DMS53 (cell line): ENCODE measurements at places on chromosomes 5 and 9.

GRCh38 chr9:35695943-35696401 is 6.2 kb upstream of the TPM2 start:
- peak; percentile 91 for DNase-seq

- DNase-seq, result peak; percentile 81
Measured at GRCh38 chr9:113349445-113350094, at the start of gene BSPRY. Gene BSPRY (plus strand): TSS chr9:113349541. CDS start chr9:113349580, 39 bp downstream.

DNA sequence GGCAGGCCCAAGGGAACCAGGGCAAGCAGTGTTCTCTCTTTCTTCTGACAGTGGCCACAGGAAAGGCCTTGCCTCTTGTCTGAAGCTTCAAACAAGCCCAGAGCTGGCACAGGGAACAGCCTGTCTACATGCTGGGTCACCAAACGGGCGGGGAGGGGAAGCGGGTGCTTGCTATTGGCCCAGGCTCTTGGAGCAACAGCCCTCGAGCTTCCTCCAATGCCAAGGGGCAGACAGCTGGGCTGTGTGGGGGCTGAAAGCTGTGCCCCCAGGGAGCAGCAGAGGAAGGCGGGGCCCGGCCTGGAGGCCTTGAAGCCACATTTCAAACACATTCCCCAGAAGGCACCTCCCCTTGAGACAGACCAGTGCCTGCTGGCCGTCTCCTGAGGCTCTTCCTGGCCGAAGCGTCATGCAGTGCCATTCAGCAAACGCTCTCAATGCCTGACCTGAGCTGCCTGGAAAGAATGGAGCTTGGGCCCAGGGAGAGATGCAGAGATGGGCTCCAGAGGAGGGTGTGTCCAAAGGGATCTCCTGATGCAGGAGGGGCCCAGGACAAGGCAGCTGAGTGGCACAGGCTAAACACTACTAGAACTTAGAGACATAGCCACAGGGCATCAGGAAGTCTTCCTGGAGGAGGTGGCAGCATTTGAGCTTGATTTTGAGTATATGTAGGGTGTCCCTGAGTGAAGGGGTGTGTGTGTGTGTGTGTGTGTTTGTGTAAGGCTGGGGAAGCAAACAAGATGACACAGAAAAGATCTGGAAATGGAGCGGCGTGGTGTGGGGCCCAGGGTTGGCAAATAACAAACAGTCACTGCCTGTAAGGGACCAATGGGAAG is 2.5 kb downstream of the FIBCD1 start:
- DNase-seq, result peak; percentile 48

- DNase-seq, result peak; percentile 77
Measured at GRCh38 chr9:34546834-34547827, 24.3 kb upstream of the ENHO start.

GRCh38 chr5:75921011-75921410 is 162.2 kb upstream of the SV2C start:
- no peak for DNase-seq

DNA sequence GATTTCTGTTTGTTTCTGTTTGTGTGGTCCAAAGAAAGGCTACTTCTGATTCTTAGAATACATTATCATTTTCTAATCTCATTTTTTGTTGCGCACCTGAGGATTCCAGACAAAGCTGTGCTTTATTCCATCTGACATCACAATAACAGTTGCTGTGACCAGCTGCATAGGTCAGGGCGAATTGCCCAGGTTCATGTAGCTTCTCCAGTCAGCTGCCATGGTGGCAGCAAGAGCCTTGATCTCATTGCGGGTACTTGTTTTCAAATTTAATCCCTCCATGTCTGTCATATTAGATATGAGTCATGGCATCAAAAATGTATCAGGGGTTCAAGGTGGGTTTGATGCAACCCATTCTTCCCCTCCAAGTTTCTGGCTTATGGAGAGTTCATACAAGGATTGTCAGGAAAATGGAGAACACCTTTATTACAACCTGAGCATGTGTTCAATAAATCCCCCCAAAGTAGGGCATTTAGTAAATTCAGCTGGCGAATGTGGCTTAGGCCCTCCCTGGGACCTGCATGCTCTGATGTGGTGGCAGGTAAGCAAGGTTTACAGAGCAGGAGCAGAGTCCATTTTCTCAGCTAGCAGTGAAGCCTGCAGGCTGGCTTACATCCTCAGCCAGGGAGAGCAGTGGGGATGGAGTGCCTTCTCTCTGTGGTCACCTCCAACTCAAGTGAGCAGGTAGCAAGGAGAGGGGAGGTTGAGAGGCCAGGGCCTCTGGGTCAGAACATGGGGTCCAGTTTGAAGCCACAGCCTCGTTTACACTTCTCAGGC is 13.9 kb downstream of the CAVIN4 start:
- DNase-seq, result no peak

DNA sequence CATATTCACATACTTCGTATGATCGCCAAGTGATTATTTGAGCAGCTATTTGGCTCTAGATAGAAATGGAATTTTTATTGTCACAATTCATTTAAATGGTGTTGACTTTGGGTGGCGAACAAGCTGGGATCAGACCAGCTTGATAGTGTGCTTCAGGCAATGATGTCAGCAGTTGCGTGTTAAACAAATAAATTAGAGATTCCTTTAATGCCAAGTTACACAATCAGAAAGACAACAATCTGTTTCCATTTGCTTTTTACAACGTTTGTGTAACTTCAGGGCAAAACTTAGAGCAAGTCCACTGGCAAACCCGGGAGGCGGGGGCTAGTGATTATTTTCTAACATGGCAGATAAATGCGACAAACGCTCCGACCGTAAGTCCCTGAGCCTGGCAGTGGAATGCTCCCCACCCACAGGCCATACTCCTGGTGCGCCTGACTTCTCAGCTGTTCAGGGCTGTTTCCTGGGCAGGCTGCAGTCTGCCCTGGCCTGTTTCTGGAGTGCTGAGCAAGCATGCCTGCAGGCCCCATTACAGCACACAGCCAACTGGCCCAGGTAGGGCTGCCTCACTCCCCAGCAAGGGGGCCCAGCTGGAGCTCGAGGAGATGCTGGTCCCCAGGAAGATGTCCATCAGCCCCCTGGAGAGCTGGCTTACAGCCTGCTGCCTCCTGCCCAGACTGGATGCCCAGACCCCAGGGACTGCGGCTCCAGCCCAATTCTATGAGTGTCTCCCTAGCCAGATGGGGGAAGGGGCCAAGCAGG is 88.7 kb downstream of the BASP1 start:
- DNase-seq, result no peak

DNA sequence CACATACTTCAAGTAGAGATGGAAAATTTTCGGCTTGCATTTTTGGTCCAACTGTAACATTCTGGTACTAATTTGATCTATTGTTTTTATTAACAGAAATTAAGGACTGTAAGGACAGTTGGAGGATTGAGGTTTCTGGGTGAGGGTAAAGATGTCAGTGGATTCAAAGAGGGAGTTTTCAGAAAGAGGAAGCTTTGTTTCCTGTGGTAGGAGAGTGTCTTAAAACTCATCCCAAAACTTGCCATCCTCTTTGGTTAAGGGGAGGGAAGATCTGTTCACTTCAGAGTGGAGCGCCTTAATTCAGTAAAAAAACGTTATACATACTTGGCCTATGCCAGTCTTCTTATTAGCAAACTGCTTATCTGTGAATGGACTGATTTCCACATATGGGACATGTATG is 13.8 kb downstream of the CNTRL start:
- DNase-seq, result no peak

GRCh38 chr5:54703133-54703532 is 185.6 kb downstream of the SNX18 start:
- peak; percentile 73 for DNase-seq

- no peak for DNase-seq
Measured at GRCh38 chr9:29656641-29657406, 2083.5 kb upstream of the C9orf72 start.

DNA sequence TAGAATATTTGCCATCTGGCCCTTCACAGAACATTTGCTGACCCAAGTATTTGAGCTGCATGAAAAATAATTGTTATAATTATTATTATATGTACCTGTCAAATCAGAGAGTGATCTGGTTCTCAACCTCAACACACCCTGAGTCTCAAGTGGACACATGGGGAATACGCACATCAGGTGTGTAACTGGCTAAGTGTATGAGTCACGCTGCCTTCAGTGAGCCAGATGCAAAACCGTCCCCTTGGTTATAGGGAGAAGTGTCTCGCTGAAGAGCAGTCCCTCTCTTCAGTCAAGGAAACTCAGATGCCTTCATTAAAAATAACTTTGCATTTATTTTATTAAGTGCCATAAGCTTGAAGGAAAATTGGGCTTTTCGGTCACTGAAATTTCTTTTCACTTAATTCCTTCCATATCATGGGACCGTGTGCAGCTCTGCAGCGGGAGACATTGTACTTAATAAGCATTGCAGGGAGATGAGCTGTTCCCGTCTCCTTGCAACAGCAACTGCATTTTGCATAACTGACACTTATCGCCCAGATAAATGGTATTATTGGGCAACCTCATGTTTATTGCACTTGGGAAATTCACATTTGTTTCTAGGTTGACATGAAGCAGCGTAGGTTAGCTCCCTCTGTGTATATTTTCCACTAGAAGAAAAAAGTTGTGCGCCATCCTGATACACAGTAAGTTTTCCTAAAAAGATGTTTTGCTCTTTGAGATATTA is 512.3 kb upstream of the DAP start:
- DNase-seq, result peak; percentile 47

DNA sequence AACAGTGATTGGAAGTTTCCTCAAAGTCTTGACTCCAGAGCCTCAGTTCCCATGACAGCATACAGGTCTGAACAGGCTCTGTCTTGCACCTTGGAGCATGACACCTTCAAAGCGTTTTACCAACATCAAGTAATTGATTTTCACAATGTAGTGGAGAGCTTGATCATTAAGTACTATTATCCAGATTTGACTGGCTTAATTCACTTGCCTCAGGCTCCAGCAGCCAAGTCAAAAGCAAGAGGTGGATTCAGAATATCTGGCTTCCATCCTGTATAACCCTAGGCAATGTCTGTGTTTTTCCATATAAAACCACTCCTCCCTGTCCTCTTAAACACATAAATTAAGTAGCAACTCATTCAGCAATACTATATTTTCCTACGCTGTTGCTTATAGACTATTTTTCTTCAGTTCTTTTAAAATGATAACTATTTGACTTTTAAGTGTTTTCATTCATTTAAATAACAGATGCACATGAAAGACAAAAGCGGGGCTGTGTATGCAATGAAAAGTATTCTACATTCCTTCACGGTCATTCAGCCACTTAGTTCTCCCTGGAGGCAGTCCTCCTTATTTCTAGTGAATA is 150.8 kb upstream of the RANBP3L start:
- DNase-seq, result no peak

- no peak for DNase-seq
Measured at GRCh38 chr5:31815376-31815775, 176.4 kb downstream of the PDZD2 start.

DNA sequence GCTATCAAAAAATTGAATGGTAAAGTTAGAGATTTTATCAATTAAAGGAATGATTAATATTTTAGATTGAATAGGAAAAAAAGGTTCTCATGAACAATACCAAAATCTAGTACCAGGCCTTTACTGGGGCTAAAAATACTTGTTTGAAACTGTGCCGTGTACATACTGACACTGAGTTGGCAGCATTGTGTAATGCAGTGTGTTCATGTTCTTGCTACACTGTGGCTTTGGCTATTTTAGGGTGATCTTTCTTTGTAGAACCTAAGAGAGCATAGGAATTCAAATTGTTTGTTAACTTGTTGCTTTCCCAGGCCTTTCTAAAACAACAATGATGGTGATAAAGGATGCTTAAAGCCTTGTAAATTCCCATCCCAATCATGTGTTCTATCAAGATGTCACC is 80.9 kb downstream of the KIF4B start:
- no peak for DNase-seq

DNA sequence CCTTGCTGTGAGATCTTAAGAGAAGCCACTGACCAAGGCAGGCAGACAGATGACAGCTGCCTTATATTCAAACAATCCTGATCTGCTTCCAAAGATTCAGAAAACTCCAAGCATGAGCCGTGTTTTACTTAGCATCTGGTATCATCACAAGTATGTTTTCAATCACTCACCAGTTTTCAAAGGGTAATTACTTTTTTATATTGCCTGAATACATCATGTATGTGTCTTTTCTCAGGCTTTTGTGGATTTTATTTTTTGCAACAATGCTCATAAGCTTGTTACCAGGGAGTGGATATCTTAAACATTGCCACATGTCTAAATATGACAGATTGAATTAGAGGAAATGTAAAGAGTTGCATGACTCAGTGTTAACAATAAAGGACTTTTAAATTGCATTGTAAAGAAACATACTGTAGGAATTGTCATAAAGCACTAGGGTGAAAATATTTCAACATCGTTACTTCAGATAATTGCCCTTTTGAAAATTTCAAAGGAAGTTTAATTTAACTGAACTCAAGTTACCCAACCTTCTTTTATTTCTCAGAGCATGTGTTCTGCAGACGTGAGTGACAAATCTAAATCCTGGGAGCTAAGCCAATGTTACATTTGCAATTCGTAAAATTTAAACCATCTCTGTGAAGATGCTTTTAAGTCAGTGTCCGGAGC is 326.1 kb downstream of the PLK2 start:
- DNase-seq, result peak; percentile 22

- no peak for DNase-seq
Measured at GRCh38 chr5:104372376-104372775, 809.8 kb upstream of the NUDT12 start.

DNA sequence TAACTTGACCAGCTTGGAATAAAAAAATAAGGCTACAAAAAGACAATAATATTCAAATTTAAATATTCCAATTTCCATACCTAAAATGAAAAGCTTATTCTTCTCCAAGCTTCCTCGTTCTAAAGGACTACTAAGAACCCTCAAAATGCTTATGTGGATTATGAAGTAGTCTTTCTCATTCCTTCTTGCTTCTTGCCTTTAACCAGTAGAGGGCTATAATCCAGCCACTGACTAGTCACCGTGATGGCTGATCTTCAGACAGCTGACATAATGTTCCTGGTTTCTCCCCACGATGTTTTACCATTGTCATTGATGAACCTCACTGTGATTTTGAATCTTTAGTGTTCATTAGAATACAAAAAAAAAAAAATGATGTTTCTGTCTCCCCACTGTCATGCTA is 515.3 kb downstream of the TLE1 start:
- peak; percentile 3 for DNase-seq

- no peak for DNase-seq
Measured at GRCh38 chr5:138974227-138975063, 99.3 kb upstream of the LRRTM2 start.

- DNase-seq, result no peak
Measured at GRCh38 chr9:133074111-133074651, 12.4 kb downstream of the CEL start.

DNA sequence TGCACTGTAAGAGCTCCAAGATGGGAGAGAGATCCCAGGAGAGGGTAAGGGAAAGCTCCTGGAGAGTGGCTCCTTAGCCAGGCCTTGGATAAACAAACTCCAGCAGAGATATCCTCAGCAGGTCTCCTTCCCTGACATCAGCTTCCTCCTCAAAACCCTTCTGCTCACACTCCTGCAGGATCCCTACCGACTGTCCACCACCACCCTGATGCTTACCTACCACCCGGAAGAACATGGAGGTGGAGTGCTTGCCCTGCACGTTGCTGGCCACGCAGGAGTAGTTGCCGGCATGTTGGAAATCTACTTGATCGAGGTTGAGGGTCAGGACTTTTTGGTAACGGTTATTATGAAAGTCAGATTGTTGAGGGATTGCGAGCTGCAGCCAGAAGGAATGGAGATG is 9.3 kb downstream of the CSF1R start:
- no peak for DNase-seq

GRCh38 chr5:73321757-73322436 is 126.7 kb downstream of the FOXD1 start:
- peak; percentile 21 for DNase-seq
